Stimulated activated CD8-positive, alpha-beta memory T cell treated with anti-CD3 and anti-CD28 coated beads, Interleukin-15, amount 100 ng/mL, for 24 hours (primary cell): ENCODE measurements at places on chromosomes 11 and 22.

DNA sequence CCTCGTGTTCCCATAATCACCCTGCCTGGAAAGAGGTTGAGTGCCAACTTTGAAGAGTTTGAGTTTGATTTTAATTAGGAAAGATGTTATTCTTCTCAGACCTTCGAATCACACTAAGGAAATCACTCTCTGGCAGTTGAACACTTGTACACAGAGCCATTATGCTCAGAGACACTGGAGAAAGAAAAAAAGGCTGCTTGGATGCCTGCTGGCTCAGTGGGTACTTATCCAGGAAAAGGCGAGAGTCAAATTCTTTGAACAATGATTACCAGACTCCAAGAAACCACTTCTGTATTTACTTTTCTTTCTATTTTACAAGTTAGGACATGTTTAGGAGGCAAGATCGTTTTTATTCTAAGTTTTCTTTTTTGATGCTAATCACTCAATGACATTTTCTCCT is 438.5 kb upstream of the FAT3 start:
- no peak for DNase-seq

DNA sequence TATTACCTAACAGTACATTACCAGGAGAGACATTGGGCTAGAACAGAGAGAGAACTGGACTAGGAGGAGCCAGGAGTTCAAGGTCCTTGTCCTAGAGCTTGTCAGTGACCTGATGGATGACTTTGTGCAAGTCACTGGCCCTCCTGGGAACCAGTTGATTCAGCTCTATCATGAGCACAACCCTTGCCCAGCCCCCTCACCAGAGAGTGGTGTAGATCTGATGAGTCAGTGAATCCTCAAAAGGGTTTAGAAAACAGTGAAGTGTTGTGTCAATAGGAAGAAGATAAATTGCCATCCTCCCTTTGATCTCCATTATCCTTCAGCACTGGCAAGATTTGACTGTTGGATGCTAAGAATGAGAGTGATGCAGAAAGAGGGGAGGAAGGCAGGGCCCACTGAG is 24.3 kb downstream of the NEU3 start:
- DNase-seq: no peak

DNA sequence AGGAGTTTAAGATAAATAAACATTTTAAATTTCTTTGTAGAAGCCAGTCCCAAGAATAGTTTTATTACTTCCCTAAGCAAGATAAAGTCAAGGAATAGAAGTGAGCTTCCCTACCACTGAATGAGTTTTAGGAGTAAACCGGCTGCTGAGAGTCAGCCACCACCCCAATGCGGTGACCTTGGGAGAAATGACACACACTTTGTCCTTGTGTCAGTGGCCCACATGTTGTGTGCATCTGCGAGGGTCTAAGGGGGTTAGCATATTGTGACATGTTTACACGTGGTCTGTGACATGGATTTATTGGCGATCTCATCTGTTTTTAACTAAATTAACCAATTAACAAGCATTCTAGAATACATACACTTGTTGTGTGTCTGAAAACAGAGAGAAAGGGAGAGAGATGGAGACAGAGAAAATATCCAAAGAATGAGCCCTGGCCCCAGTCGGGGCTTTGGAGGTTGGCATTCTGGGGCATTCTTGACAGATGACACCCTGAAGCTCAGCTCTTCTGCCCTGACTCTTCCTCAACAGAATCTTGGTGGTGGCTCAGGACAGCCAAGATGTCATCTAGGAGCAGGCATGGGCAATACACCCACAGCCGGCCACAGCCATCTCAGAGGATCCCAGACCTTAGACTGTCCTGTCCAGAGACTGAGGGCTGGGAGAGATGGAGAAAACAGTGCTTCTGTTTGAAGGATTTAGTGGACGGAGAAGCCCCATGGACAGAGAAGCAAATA is 29.7 kb upstream of the TMPRSS4 start:
- DNase-seq: no peak

DNA sequence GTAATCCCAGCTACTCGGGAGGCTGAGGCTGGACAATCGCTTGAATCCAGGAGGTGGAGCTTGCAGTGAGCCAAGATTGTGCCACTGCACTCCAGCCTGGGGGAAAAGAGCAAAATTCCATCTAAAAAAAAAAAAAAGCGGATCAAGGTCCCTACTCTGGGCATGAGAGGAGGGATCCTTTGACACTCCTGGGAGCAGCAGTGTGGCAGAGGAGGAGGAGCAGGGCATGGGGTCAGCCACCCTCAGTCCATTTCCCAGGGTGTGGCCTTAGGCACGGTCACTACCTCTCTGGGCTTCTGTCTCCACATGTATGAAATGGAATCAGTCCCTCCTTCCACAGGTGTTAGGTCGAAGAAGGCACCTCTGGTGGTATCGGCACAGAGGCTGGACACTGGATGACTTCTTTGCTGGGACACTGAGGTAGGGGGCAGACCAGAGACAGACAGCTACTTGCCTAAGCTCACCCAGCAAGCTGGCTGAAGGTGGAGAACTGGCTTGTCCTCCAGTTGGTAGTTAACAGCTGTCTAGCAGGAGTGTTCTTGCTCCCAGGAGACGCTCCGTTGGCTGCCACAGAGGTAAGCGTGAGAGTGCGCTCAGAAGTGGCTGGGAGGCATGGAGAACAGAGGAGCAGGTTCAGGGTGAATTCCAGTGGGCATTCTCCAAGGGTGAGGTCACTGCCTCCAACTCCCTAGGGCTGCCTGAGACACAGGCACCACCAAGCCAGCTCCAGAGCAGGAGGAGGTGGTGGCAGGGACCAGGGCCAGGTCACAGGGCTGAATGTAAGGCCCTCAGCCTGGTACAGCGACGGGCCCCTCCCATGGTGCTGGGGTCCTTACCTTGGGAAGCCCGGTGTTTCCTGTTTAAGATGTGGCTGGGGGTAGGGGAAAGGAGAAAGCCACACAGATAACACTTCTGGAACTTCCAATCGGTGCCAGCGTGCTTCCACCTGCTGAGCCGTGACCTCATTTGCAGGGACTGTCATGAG is 19.5 kb downstream of the TXN2 start:
- DNase-seq: no peak

GRCh38 chr11:76794371-76795289 is 11.5 kb downstream of the TSKU start:
- no peak for DNase-seq

DNA sequence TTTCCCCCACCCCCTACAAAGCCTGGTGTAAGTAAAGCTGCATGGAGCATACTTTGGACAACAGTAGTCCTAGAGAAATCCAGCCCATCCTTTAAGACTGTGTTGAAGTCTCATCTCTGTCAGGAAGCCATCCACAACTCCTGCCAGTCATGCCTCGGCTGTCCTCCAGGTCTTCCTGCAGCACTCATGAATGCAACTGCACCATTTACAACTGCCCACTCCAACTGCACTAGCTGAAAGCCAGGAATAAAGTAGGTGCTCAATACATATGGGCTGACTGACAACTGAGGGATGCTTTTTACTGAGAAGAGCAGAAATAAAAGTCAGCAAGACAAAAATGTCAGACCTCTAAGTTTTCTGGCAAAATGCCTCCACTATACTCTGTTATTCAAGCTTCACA is 27.4 kb downstream of the IL18BP start:
- DNase-seq: no peak

GRCh38 chr22:19509191-19509590 is 15.0 kb downstream of the CLDN5 start:
- DNase-seq: no peak

- DNase-seq: no peak
These were observed 1.2 kb downstream of the CCDC34 start for GRCh38 chr11:27361649-27362431.

GRCh38 chr11:2791139-2791520 is 91.3 kb upstream of the KCNQ1OT1 start:
- DNase-seq: no peak

DNA sequence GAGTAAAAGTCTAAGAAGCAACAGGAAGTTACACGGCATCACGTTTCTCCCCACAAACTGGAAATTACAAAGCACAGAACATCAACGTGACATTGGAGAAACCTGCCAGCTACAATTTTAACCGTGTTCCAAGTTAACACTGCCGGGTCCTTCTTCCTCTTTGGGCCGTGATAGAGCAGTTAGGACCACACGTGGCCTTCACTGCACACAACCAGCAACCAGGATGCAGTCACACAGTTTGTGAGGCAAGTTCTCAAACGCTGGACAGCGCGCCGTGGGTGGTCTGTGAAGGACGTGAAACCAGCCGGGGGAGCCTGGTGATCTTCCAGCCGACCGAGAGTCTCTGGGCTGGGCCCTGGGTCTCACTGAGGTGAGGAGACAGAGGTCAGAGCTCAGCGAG is 14.6 kb downstream of the C11orf21 start:
- DNase-seq: no peak

DNA sequence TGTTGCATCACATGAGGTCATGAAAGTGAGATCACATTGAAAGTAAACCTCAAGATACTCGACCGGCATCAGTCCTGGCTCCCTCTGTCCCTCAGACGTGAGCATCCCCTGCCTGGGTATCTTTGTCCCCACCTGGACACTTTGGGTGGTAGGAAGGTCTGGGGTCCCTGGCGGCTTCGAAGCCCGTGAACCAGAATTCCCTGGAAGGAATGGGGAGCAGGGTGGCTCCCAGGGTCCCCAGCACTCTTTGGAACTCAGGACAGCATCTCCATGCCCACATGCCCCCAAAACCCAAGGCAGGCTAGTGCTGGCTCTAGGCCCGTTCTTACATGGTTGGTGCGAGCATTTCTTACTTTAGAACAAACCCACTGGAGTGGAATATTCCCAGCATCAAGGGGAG is 7.5 kb downstream of the DERL3 start:
- no peak for DNase-seq

DNA sequence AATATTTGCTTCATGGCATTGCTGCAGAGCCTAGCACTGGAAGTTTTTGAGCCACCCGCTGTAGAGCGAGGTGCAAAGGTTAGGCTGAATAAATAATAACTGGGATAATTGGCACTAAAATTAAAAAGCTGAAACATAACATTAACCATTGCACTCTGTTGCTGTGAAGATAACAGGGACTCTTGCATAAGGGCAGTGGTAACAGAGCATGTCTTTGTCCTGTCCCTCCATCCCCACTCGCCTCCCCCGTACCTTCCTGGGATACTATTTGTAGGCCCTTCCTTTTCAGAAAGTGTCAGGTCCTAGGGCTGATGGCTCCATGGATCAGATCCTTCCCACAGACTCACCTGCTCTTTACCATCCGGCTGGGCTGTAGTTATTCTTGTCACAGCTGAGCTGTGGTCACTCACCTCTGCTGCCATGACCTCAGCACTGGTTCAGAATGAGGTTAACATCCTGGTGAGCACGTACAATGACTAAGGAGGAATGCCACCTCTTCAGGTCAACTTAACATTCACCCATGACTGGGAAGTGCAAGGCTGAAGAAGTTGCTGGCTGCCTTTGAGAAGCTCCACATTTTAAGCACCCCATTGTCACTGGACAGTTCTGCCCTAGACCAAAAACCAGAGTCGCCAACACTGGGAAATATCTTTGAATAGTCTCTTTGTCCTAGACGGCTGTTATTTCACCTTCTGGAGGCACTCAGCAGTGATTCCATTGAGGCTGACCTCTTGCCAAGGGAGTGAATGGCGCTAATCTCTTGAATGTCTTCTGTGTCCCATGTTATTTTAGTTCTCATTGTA is 103.2 kb upstream of the KIRREL3 start:
- DNase-seq: no peak

- DNase-seq: no peak
These were observed 2.1 kb downstream of the USP28 start for GRCh38 chr11:113873236-113873626.

DNA sequence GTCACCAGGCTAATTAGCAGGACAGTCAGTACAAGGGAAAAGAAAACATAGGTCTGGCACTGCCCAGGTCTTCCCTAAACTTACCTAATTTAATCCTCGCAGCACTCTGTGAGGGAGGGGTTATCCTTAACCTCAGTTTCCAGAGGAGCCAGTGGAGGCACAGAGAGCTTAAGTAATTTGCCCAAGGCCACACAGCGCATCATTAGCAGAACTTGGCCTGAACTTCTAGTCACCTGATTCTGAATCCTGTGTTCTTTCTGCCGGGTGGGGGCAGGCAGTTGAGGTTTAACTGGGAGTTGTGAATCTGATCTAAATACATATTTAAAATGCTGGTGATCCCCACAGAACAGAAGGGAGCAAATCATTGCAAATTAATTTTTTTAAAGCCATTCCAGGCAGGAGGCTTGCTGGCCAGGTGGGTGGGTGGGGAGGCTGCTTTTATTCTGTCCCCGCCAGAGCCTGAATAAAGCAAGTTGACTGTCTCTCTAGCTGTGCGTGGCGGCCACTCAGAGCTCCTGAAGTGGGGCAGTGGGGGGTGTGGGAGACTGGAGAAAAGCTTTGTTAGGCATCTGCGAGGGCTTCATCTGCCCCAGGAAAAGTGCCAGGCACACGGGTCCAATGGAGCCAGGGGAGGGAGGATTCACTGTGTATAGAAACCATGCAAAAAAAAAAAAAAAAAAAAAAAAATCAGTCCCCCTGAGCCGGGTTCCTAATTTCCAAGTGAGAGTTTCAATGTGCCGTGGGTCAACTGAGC is 66.1 kb downstream of the NFAM1 start:
- DNase-seq: no peak

DNA sequence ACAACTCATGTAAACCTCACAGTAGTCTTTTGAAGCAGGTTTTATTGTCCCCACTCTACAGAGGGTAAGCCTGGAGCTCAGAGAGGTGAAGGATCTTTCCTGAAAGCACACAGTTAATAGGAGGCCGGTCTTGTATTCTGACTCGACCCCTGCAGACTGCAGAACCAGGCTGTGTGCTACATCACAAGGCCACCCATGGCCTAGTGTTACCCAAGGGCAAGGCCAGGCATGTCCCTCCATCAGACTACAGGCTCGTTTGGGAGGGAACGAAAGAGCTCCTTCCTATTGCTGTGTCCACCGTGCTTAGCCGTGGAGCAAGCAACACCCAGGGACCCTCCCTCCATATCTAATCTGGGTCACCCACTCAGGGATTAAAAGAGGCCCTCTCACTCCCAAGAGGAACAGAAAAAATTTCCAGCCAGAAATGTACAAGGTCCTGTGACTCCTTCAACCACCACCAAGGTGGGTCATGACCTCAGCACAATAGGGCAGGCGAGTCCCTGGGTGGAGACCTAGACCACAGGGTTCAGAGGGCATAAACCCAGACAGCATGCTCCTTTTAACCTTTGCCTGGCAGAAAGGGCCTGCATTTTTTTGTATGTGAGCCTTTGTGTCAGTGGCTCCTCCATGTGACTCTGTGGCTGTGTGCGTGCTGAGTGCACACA is 6.3 kb upstream of the SMIM35 start:
- no peak for DNase-seq

DNA sequence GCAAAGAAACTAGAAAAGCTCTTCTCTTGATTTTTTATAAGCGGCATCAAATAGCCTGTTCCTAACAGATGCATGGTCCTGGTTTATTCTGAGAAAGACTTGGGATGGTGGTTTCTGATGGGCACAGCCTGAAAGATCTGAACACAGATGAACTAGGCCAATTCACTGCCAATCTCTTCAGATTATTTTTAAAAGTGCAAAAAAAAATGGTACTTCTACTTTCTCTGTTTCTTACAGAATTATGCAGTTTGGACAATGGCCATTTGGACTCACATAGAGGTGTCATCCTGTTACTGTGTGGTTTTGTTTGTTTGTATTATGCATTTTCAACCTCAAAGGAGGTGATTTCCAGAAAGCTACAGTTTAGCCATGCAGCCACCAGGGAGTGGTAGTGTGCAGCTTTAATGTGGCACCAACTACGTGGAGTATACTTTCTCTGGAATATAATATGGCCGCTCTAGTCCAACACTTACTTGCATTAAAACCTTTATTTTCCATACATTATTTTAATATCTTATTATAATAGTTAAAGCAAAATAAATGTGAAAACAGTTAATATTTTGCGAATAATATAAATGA is 469.8 kb upstream of the KIRREL3 start:
- no peak for DNase-seq

- no peak for DNase-seq
These were observed 58.4 kb upstream of the RASSF10 start for GRCh38 chr11:12950670-12951069.
